RKO (cell line): ENCODE measurements at places on chromosomes 5 and 9.

DNA sequence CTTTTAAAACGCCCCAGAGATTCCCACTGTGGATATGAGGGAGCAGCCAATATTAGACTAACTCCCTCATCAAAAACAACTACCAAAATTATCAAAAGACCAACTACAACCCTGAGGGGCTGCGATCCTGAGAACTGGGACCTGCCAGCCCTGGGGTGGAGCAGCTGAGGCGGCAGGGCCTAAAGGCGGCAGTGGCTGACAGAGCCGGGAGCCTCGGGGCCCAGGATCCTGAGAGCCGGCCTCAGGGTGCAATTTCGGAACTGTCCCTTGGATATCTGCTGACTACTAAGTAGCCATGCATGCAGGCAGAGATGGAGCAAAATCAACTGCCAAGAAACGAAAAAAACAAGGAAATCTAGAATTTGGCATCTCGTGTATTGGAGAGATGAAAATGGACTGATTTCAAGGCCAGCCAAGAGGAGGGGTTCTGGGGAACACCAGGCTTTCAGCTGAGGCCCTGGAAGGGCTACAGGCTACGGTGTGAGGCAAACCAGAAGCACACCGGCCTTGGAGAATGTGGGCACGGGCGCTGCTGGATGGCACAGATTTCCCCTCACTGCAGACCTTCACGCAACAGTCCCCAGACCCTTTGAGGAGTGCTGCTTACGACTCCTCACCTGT, 63.6 kb upstream of the UBAC1 start:
- no peak for DNase-seq

GRCh38 chr9:89122949-89123348, 55.7 kb downstream of the SHC3 start:
- no peak for DNase-seq

- DNase-seq, result no peak
Observed at GRCh38 chr5:105563842-105564241, 2001.3 kb upstream of the NUDT12 start.

DNA sequence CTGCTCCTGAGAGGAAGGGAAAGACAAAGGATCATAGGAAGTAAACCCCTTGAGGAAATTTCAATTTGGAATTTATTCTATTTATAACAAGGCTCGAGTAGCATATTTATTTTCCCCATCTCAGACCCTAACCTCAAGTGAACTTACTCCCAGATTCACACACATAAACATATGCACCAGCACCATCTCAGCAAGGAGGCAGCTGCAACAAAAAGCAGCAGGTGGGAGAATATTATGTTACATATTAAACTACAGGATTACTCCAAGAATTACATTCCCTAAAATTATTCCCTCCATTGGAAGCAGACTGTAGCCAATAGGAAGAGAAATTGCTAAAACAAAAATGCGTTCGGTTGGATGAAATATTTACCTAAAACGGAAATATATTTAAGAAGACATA, 108.4 kb upstream of the PRSS3 start:
- no peak for DNase-seq

- DNase-seq, result no peak
Observed at GRCh38 chr9:5489630-5490490, 20.5 kb upstream of the PDCD1LG2 start.

DNA sequence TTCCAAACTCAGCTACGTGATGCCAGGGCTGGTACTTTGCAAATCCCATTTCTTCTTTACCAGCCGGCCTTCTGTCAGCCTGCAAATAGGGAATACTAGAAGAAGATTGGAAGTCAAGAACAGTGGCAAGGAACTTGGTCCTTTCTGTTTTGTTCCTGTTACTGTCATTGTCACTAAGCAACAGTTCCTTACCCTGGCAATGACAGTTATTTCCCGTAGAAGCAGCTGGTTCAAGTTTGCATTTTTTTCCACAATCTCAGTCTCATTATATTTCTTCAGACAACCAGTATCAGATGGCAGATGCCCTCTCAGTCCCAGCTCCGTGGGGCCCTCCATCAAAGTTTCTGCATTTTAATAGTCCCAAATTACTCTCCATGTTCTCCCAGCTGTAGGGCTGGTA, 9.1 kb upstream of the C1QTNF2 start:
- DNase-seq, result no peak

GRCh38 chr5:9196403-9197227, 349.3 kb downstream of the SEMA5A start:
- no peak for DNase-seq

- no peak for DNase-seq
Observed at GRCh38 chr5:78819707-78820106, 165.4 kb downstream of the ARSB start.

GRCh38 chr5:36790847-36791246, 85.7 kb upstream of the NIPBL start:
- peak; percentile 14 for DNase-seq

DNA sequence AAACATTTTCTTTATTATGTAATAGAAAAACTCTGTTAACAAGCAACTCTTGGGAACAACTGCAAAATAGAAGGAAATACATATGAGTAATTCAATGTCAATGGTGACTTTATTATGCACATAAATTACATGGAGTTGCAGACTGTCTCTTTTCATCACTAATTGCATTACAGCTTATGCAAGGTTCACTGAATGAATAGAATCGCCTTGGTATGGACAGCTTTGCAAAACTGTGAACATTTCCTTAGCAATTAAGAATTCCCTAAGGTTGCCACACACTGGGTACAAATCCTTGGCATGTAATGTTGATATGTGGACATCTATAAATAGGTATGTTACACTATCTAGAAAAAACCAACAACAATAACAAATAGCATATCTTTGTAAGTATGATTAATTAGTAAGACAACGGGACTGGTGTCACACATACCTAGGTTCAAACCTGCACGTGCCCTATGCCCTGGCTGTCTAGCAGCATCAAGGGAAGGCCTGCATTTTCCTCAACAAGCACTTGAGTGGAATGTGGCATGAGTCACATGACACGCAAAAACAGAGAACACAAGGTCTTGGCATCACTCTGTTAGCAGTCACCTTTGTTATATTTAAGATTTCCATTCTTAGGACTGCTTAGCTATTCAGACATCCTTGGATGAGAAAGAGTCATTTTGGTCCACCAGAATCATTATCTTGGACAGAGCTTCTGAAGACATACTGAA, 263.9 kb downstream of the CTNND2 start:
- DNase-seq, result no peak

DNA sequence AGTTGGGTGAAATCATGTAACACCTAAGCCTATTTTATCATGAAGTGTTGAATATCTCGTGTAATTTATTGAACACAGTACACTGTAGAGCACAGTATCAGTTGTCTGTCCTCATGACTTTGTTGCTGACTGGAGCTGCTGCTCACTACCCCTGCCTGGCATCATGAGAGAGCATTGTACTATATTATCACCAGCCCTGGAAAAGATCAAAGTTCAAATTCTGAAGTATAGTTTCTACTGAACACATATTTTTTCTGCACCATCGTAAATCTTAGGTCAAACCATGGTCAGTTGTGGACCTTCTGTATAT, 169.3 kb upstream of the RAI14 start:
- no peak for DNase-seq

- no peak for DNase-seq
Observed at GRCh38 chr5:1765141-1765879, 34.3 kb downstream of the MRPL36 start.

- no peak for DNase-seq
Observed at GRCh38 chr5:168042284-168043068, 249.0 kb upstream of the WWC1 start.

DNA sequence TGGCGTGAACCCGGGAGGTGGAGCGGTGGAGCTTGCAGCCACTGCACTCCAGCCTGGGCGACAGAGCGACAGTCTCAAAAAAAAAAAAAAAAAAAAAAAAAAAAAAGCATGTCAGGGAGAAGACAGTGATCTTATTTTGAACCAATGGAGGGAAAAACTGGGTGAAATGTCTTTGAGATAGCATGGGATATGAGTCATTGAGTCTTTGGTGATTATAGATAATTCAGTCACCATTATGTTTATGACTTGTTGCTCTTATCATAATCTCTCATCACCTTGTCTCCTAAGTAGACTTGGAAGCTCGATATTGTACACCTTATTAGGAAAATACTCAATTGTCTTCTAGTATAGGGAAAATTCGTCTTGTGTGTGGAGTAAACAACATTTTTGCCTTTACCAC, 55.1 kb upstream of the KDM4C start:
- no peak for DNase-seq
